ENCODE measurements at places on chromosomes 6 and 20. TPM values are rescaled to one million over a fixed set of nuclear protein-coding genes. Genes with fewer than 3 reads are reported as not detected.

The GPLD1 gene
- total RNA-seq: 2.3 TPM

DNA sequence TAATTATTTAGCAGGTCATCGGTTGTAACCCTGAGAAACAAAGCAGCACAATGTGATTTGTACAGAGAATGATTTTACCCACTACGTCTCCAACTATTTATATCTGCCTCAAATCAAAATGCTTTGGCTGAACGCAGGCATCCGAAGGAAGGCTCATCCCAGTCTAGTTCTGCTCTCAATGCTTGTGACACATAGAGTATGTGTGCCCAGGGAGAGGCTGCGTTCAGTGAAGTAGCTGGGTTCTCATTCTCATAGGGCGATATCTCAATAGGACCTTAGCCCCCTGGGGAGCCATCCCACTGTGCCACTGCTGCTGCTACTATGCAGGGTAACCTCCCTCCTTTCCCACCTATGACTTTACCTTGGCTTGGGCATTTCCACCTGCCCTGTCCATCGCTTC, 407 bp downstream of the GABRR2 start:
- no peak for DNase-seq

DNA sequence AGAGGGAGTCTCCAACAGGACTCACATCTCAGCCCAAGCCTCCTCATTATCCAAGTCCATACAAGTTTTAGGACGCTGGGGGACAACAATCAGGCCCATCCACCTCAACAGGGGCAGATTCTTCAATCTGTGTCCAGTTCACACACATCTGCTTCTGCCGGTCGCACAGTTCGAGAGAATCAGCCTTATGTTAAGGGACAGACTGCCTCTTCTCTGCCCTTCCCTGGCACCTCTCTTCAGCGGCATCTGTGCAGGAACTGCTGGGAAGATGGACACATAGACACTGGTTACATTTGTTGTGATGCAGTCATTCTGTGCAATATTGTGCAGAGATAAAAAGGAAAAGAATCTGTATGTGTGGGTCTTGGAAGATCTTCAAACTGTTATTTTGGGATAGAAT, 21.0 kb downstream of the ULBP1 start:
- no peak for DNase-seq

The TFEB gene
- 41.7 TPM for total RNA-seq

GRCh38 chr20:3045042-3045815, 623 bp upstream of the MRPS26 start:
- peak; percentile 70 for DNase-seq

DNA sequence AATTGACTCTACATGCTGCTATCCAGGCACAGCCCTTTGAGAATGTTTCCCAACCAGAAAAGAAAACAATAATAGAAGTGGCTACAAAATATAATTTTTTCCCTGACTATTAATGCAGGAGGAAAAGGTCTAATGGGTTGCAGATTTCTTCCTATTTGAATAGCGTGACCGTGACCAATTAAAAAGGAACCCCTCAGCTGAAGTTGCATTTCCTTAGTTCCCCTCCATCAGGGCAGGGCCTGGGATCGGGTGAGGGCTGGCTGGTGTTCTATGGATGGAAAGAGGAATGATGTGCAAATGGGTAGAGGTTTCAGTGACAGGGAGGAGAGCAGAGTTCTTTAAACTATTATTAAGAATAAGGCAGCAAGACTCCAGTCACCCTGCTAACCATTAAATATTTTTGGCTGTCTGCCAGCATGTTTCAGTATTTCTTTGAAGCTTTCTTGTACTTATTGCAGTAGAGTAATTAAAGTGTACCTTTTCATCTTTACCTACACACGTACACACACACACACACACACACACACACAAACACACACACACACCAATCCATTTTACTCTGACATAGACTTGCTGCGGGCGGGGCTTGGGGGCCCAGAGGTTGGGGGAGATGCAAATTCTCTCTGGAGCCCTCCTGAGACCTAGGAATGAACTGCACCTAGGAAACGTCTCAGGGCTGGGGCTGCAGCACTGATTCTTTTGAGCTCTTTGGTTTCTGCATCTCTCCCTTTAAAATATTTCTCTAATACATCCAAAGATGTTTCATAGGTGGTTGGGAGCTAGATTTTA, 154.8 kb upstream of the SLC35B3 start:
- no peak for DNase-seq

The SRXN1 gene
- 18.5 TPM for total RNA-seq

DNA sequence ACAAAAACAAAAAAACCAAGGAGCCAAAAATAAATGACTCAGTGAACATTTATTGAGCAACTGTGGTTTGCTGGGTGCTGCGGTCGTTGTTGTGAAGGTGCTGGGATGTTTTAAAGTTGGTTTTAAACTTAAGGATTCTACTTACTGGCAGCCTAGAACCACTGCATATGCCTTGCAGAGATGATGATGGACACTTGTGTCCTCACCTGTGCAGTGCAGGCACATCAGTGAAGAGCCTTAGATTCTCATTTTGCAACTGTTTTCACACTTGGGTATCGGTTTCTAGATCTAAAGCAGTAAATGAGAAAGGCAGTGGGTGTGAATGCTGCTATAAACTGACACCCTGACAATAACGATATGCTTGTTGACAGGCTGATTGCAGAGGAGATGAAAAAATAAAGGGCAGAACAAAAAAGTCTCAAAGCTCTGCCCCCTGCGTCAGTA, 68.8 kb downstream of the UTRN start:
- DNase-seq: no peak

- DNase-seq: no peak
Measured at GRCh38 chr6:88629838-88630494, 333.5 kb downstream of the RNGTT start.

The MRPS18B gene
- total RNA-seq: 45.2 TPM

GRCh38 chr20:52958211-52958610, 13.9 kb upstream of the TSHZ2 start:
- DNase-seq: no peak

DNA sequence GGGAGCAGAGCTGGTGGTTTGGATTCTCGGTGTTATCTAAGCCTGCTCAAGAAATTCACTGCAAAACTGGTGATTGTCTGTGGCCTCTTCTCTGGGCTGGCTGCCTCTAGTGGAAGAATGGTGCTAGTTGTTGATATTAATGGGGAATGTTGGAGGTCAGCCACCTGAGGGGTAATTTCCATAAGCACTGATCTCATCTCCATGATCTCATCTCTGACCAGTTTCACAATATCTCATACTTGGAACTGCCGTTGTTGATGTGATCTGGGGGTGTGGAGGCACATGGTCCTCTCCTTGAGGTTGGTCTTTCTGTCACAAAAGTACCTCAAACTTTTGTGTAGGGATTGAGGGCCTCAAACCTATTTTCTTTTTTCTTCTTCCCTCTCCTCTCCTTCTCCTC, 102.6 kb downstream of the CD109 start:
- no peak for DNase-seq

GRCh38 chr6:141316236-141316635, 816.5 kb upstream of the GJE1 start:
- no peak for DNase-seq

DNA sequence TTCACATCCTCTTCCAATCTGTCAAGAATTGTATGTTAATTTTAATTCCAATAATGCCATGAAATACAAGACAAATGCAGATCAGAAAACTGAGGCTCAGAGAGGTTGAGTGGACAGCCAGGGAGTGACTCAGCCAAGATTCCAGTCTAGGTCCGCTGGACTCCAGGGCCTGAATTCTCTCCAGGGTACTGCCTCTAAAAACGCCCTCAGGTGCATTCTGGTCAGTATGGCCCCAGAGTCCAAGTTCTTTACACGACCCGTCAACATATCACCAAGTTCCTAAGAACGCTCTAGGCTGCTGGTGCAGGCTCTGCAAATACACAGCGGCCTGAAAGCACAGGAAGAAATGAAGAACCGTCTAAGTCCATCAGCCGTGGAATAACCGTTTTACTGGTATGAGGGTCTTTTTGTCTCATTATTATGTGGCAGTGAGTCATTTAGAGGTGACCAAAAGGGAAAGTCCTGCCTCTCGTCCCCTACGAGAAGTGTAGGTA, 709 bp upstream of the ASXL1 start:
- peak; percentile 18 for DNase-seq

DNA sequence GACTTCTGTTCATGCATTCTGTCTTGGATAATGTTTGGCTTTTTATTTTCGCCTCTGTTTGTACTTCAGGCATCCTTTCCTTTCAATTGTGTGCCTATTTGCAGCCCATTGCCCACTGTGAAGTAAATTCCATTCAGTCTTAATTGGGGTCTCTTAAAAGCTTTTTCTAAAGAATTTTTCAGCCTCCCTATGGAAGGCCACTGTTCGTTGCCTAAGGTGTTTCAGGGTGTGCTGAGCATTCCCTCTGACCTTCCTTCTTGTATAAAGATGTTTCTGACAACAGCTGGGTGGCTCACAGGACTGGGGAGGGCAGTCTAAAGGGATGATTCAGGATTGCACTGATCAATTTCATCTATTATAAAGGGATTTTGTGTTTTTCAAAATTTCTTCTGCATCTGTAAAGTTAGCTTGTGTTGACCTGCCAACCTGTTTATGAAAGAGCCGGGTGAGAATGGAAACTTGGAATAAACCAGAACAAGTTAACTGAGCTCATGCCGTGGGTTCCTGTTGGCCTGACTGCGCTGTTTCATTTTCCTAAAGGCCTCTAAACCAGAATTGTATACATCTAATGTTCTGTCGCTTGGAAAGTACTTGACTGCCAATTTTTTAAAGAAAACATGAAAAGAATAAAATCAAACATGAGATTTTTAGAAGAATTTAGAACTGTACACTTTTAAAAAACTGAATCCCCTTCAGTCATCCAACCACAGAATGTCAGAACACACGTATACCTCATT, 14.3 kb downstream of the PHACTR2 start:
- DNase-seq: no peak

DNA sequence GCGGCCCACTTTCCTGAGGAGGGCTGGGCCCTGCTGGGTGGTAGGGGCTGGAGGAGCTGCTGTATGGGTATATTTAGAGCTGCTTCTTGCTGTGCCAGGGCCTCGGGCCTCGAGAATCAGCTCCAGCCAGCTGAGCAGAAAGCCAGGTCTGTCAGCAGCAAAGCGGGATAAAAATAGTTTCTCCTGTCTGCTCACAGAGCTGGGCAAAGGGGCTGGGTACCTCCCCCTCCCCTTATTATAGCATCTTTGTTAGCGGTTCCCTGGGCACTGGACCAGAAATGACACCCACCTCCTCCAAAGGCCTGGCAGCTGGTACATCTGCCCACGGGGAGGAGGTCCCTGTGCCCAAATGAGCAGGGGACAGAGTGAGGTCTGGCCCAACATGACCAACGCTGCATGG, 6.0 kb downstream of the SCRT2 start:
- no peak for DNase-seq

DNA sequence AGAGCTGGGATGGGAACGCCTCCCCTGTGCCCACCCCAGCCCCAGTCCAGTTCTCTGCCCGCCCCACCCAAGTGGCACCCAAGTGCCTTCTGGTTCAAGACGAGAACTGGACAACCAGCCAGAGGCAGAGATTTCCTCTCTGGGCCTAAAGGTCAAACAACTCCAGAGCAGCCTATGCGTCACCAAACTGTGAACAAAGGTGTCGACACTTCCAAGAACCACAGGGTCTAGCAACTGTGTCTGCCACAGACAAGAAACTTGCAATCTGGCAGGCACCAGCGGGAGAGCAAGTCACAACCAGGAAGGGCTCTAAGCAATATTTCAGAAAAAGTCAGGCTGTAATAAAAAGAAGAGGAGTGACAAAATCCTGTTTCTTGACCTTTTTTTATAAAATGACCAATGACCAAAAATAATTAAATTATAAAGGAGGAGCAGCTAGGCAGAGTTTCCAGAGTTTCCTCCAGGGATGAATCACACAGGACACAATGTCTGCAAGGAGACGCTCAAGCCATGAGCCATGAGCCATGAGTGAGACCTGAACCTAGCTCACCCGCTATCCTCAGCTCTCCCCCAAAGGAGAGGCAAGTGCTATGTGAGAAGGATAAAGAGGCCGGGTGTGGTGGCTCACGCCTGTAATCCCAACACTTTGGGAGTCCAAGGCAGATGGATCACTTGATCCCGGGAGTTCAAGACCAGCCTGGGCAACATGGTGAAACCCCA, 11.1 kb downstream of the EDEM2 start:
- no peak for DNase-seq

- DNase-seq: no peak
Measured at GRCh38 chr20:46113113-46113470, 5.0 kb upstream of the CD40 start.

GRCh38 chr6:97198046-97198565, 84.9 kb downstream of the MMS22L start:
- no peak for DNase-seq

- DNase-seq: peak; percentile 45
Measured at GRCh38 chr20:37911838-37912281, 8.9 kb downstream of the VSTM2L start.

The GNAS-AS1 gene
- total RNA-seq: 1.6 TPM

DNA sequence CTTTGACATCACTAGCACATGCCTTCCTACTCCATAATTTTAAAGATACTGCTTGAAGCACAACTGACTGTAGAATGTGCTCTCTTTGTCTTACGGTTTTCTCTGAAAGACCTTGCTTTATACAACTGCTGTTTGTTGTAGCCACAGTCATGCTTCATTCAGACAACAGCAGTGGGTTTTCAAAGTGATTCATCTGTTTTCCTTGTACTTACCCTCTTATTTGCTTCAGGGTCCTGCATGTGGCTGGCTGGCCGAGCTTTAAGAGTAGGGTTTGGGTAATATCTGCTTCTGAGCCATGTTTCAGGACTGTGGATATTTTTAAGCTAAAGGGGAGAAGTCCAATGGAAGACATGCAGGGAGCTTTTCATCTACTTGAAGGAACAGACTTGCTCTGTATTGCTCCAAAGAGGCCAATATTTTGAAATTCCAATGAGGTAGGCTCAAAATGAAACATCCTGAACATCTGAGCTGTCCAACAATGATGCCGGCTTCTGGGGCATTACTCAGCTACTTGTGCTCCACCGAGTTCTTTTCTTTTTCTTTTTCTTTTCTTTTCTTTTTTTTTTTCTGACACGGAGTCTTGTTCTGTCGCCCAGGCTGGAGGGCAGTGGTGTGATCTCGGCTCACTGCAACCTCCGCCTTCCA, 160.2 kb upstream of the SGK1 start:
- no peak for DNase-seq

DNA sequence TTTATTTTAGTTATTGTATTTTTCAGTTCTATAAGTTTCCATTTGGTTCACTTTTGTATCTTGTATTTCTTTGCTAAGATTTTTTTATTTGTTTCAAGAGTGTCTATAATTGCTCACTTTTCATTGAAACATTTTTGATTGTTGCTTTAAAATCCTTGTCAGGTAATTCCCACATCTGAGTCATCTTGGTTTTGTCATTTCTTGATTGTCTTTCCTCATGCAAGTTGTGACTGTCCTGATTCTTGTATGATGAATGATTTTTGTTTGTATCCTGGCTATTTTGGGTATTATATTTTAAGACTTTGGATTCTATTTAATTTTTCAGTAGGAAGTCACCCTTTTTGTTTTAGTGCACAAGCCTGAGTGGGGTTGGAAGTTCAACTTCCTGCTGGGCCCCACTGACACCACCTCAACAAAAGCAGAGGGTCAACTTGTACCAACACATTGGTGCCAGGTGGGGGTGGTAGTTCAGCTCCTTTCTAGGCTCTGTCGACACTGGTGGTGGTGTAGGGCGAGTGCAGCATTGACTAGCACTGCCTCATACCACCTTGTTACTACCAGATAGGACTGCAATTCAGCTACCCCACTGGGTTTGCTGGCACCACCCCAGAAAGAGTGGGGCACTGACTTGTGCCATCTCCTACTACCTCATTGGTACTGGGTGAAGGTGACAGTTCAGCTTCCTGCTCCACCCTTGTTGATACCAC, 8.8 kb downstream of the RSPH3 start:
- no peak for DNase-seq

The CALHM5 gene
- 1.8 TPM for total RNA-seq
